Sigmoid colon (tissue), 7 donors: ENCODE measurements at places on chromosomes 4 and X. TPM values are rescaled to one million over a fixed set of nuclear protein-coding genes. Genes with fewer than 3 reads are reported as not detected.

Gene PGAM4
- not detected for total RNA-seq

Gene NHSL2
- total RNA-seq, result 21.3 TPM

Gene JAKMIP1
- 0.49 TPM for total RNA-seq

Gene RRH
- total RNA-seq, result not detected

Gene SERPINA7
- not detected for total RNA-seq

Gene SNX25
- total RNA-seq, result 22.7 TPM

Gene YTHDC1
- 57.1 TPM for total RNA-seq

Gene NLRP2B
- total RNA-seq, result 0.16 TPM

Gene FAM47A
- not detected for total RNA-seq

Gene CLDN22
- not detected for total RNA-seq

Gene PRR32
- total RNA-seq, result not detected

Gene UNC5C
- total RNA-seq, result 1.1 TPM

Gene SUV39H1
- total RNA-seq, result 3.0 TPM

Gene CT45A1
- total RNA-seq, result not detected

Gene CCNA2
- 2.3 TPM for total RNA-seq

Gene DNAJB14
- total RNA-seq, result 31.4 TPM

Gene NIPAL1
- total RNA-seq, result 0.33 TPM

Gene PPP2R2C
- total RNA-seq, result 1.6 TPM

Gene GABRG1
- 0.16 TPM for total RNA-seq

Gene GAK
- 494 TPM for total RNA-seq

Gene OPRPN
- total RNA-seq, result not detected

Gene MID1
- total RNA-seq, result 77.5 TPM

Gene GALNTL6
- total RNA-seq, result 0.55 TPM

Gene SHOX
- total RNA-seq, result 0.41 TPM

Gene SSX1
- total RNA-seq, result not detected

Gene SPANXB1
- not detected for total RNA-seq

Gene XPNPEP2
- total RNA-seq, result 2.6 TPM

Gene ADAMTS3
- 0.81 TPM for total RNA-seq

Gene PIN4
- total RNA-seq, result 6.9 TPM

Gene KLB
- 1.4 TPM for total RNA-seq

Gene TRO
- total RNA-seq, result 13.0 TPM
